Right cardiac atrium (tissue), 5 donors: ENCODE measurements at places on chromosomes 11 and 22. TPM values are rescaled to one million over a fixed set of nuclear protein-coding genes. Genes with fewer than 3 reads are reported as not detected.
A peak's percentile ranks its signal among the peaks of the same experiment; 100 is the strongest.

The FIBIN gene
- 10.9 TPM for total RNA-seq

DNA sequence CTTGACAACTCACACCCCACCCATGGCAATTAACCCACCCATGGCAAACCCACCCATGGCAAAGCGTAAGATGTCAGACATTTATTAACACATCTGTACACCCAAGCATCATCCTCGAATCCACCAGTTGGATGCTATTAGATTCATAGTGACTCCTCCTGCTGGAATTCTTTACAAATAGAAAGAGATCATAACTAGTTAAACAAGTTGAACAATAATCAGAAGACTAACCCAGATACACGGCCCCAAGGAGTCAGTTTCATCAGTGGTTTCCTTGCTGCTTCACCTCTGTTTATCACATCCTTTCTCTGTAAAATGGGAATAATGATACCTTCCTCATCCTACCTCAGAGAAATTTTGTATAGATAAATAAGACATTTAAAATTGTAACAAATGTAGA is 5.1 kb downstream of the GTPBP1 start:
- DNase-seq, result no peak

The UQCC3 gene
- 7.1 TPM for total RNA-seq

The C11orf21 gene
- 24.2 TPM for total RNA-seq

- DNase-seq, result peak; percentile 85
These were observed 41.2 kb upstream of the GRAMD4 start for GRCh38 chr22:46578824-46579561.

DNA sequence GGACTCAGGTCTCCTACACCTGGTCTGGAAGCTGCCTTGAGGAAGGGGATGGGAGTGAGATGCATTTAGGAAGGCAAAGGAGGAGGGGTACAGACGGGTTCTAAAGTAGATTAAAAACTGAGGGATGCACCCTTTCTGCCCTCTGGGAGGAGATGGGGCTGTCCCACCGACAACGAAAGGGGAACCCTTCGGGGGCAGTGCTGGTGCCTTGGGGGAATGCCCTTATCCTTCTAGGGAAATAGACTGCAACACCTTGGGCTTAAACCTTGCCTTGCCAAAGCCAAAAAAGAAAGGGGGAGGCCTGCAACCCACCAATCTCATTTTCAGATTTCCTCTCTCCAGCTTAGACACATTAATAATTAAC is 89.8 kb downstream of the PLEKHA7 start:
- DNase-seq, result no peak

GRCh38 chr22:39244496-39245129 is at the start of gene PDGFB:
PDGFB (minus strand) TSS chr22:39244982; CDS start chr22:39243963, 1,019 bp downstream.
- DNase-seq, result peak; percentile 84

- no peak for DNase-seq
These were observed 846.2 kb upstream of the API5 start for GRCh38 chr11:42465623-42466022.

The JHY gene
- total RNA-seq, result 5.5 TPM

The TMPRSS13 gene
- total RNA-seq, result not detected

The ELFN2 gene
- not detected for total RNA-seq

DNA sequence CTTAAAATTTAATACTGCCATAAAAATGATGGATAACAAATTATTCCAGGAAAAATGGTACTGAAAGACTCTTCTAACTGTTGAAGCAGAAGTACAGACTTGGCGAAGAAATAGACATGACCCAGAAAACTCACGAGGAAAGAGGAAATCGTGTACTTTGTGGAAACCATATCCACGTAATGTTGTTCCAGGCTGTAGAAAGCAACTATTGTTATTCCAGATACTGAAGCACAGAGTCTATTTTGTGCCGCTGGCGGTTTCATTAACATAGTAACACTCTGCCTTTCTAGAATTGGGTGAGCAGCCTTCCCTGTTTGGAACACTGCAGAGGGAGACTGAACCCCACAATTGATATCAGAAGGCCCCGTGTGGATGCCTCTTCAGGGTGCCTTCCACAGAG is 310.6 kb downstream of the TBC1D22A start:
- DNase-seq, result no peak

The KCTD17 gene
- 32.4 TPM for total RNA-seq

DNA sequence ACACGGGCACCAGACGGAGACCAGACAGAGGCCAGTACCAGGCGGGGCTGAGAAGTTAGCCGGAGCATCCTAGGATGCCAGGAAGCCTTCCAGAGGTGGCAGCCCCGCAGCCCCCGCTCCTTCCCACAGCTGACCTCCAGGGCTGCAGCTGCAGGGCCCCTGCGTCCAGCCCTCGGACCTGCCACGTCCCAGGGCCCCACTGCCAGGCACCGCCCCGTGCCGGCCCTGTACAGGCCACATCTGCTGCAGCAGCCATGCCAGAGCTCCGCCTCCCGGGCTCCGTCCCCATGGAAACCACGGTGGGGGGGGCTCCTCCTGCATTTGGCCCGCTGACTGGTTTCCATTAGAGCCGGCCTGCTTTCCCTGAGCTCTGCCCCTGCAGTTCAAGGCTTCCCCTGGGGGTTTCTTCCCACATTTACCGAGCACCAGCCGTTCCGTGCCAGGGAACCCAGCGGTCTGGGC is 62.5 kb upstream of the PPARA start:
- DNase-seq, result peak; percentile 97

DNA sequence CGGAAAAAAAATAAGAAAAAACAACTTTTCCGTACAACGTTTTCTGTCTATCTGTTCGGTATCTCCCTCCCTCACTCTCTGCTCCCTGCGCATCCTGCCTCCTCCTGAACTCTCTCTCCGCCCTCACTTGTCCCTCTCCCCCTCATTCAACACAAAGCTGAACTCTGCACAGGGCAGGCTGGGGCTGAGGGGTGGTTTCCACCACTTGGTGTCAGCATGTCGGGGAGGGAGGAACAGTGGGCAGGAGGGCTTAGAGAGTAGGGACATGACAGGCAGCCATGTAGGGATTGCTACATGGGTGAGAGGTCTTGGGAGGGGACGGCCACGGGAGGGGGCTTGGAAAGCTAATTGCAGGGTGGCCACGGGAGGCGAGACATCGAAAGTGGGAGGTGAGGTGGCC is 17.6 kb downstream of the SLC22A12 start:
- peak; percentile 42 for DNase-seq

GRCh38 chr11:116862951-116863350 is 25.5 kb upstream of the APOA1 start:
- no peak for DNase-seq

- DNase-seq, result no peak
These were observed 38.5 kb upstream of the COMT start for GRCh38 chr22:19903031-19903430.

DNA sequence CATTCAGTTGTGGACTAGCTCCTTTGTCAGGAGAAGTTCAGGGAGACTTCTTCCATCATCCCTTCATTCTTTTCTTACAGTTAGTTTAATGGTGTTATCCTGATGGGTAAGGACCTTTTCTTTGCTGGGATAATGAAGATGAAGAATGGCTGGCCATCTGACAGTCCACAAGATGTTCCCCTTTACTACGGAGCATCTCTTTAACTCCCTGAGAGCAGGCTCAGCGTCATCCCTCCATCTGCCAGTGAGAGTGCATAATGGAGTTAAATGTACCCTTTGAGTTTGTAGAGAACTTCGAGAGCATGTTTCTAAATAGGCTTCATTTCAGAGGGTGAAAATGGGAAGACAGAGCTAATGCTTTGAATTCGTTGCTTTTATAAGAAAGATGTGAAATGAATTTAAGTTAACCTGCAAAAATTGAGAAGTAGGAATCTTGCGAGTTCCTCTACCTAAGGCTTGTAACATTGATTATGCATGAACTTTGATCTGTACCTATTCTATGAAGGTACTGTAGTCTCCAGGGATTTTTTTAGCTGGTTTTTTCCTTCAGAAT is 1.7 kb downstream of the EP300 start:
- DNase-seq, result no peak

- DNase-seq, result no peak
These were observed 92.0 kb downstream of the MYEOV start for GRCh38 chr11:69385832-69386427.

The ANO5 gene
- total RNA-seq, result 119 TPM

- DNase-seq, result no peak
These were observed 52.8 kb upstream of the CLMP start for GRCh38 chr11:123247813-123248379.

- no peak for DNase-seq
These were observed 21.9 kb upstream of the PANX1 start for GRCh38 chr11:94106716-94107115.

DNA sequence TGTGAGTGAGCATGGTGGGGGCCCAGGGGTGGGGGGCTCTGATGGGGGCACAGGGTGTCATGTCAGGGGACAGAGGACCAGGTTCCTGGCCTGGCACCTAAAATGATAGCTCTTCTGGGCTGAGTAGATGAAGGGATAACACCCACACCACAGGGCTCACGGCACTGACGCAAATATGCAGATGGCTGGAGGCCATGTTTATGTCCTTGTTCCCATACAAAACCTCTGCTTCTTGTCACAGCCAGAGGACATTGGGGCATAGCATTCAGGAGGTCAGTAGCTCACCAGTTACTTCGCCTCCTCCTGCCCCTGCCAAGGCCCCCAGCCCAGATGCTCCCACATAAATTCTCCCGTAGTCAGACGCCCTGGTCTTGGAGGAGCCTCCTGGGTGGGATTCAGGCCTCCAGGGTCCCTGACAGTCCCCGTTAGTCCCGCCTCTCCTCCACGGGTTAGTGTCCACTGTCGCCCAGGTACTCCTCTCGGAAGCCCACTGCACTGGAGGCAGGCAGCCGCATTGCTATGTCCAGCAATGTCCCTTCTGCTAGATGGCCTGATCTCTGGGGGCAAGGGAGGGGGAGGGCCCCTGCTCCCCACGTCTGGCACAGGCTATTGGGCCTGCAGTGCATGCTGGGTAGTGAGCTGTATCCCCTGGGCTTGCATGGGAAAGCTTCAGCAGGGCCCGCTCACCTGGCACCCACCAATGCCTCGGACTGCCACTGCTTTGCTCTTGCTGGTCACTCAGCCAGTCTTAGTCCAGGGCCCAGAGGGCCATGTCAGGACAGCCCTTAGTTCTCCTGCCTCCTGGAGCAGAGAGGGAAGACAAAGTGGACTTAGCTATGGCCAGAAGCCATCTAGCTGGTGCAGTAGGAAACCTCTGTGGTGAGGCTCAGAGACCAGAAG is 75.6 kb upstream of the MYOD1 start:
- no peak for DNase-seq

The FAM111B gene
- 0.91 TPM for total RNA-seq

DNA sequence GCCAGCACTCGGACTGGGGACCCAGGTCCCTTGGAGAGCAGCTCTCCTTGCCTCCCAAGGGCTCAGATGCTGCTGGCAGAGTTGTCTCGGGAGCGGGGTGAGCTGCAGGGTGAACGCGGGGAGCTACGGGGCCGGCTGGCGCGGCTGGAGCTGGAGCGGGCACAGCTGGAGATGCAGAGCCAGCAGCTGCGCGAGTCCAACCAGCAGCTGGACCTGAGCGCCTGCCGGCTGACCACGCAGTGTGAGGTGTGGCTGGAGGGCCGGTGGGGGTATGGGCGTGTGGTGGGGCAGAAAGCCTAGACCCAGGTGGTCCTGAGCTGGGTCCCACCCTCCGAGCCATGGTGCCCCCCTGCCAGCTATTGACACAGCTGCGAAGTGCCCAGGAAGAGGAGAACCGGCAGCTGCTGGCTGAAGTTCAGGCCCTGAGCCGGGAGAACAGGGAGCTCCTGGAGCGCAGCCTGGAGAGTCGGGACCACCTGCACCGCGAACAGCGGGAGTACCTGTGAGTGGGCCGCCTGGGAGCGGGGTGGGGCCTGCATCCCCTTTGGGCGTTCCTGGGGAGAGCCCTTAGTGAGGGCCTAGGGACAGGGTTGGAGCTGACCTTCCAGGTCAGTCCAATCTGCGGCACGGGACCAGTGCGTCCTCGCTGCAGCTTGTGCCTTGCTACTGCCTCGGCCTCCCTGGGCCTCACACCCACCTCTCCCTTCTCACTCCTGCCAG is 5.8 kb upstream of the RPS6KA4 start:
- peak; percentile 65 for DNase-seq

DNA sequence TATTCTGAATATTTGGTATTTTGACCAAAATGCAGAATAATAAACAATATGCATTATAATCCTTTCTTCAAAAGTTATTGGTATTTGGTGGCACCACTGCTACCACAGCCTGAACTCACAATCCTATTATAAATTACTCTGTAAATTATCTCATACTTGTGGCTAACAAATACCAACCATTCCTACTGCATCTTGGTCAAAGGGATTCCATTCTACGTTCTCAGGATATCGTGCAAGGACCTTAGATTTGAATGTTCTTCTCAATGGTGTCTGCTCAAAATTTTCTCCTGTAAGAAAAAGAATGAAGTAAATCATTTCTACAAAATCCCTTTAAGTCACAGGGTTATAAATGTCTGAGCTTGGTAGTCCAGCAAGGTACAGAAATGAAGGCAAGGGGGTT is 58.7 kb downstream of the DENND5A start:
- DNase-seq, result no peak

The OR52A1 gene
- total RNA-seq, result not detected

The SPCS2 gene
- 91.5 TPM for total RNA-seq

- DNase-seq, result peak; percentile 93
These were observed at the start of gene TOP3B for GRCh38 chr22:21982338-21982965. TOP3B (minus strand) TSS chr22:21982787; CDS start chr22:21975709, 7,078 bp downstream.

- no peak for DNase-seq
These were observed 56.0 kb downstream of the COMMD9 start for GRCh38 chr11:36233204-36233603.

The OR51M1 gene
- total RNA-seq, result not detected

DNA sequence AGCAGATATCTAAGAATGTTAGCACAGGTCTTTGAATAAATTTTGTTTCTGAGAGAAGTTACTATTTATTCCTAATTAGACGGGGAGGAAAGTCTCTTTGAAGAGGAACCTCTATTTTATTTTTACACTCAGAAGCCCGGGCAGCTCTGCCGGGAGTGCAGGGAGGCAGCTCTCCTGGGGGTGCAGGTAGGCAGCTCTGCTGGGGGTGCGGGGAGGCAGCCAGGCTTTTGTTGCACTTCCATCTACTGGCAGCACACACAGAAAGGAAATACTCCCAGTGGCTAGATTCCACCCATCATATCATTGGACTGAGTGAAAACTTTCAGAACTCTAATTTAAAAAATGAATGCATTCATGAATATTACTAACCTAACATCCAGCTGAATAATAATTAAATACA is 24.6 kb downstream of the OR10A6 start:
- no peak for DNase-seq

DNA sequence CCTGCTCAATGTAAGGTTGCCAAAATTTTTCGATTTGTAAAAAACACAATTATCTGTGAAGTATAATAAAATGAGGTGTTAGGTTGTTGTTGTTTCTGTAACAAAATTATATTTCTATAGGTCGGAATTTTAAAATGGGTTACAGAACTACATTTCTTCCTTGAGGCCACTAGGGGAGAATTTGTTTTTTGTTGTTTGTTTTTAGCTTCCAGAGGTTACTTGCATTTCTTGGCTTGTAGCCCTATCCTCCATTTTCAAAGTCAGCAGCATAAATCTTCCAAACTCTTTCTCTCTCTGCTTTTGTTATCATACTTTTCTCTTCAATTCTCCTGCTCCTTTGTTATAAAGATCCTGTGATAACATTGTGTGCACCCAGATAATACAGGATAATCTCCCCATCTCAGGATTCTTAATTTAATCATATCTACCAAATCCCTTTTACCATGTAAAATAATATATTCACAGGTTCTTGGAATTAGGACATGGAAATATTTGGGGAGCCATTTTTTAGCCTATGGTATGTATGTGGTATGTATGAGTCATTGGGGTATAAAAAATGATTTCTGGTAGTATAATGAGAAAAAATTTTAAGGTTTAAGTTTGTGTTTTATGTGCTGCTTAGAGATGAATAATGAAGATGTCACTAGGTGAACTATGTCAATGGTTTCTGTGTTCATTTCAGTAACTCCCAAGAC is 9.4 kb upstream of the PATL1 start:
- no peak for DNase-seq

The MAP4K2 gene
- total RNA-seq, result 11.7 TPM

- no peak for DNase-seq
These were observed 113.9 kb downstream of the DBX1 start for GRCh38 chr11:20046416-20046815.
